ENCODE measurements at places on chromosomes 3 and 15. TPM values are rescaled to one million over a fixed set of nuclear protein-coding genes. Genes with fewer than 3 reads are reported as not detected.

DNA sequence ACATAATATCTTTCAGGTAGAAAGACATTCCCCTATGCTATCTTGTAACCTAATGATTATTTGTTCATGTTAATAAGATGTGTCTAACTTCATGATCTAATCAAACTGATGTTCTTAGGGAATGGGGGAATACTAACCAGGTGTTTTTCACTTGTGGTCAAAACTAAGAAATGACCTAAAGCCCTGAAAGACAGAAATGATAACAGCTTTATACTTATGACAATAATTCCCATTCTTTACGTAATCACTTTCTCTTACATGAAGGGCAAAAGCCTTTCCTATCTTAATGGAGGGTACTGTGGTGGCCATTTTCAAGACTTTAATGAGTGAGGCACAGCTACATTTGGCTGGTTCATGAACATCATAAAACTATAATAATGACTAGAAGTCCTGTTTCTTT lies 33.9 kb upstream of the MEIS2 start:
- no peak for DNase-seq

- DNase-seq = peak; percentile 53
Observed at GRCh38 chr3:141955175-141955574, 78.7 kb downstream of the ATP1B3 start.

DNA sequence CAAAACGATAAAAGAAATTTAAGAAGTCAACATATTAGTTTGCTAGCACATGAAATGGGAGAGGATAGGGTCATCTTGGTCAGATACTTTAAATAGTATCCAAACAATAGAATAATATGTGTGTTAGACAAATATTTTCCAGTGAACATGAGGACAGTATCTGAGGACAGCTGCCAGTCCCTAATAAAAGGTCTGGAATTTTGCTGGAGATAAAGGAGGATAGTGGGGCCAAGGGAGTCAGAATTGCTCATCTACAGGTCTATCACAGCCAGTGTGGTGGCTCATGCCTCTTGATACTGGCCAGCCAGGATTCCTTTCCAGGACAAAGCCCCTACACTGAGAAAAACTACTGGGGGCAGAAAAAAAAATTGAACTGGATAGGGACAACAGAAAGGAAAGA lies 74.0 kb downstream of the HERC1 start:
- DNase-seq = no peak

- peak; percentile 87 for DNase-seq
Observed at GRCh38 chr3:31704591-31705179, 172.0 kb downstream of the STT3B start.

- no peak for DNase-seq
Observed at GRCh38 chr3:70753572-70753971, 441.1 kb upstream of the MDFIC2 start.

DNA sequence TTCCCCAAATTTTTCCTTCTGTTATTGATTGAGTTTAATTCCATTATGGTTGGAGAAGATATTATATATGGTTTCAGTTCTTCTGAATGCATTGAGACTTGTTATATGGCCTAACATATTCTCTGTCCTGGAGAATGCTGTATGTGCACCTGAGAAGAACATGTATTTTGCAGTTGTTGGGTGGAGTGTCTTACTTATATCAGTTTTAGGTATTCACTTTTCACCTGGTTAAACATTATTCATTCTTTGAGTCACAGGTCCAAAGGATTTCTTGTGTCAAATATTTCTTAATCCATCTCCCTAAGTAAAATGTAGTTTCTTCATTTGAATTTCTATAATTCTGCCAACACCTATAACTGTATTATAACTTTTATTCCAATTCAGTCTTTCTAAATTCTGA lies 17.8 kb downstream of the ACKR2 start:
- no peak for DNase-seq

DNA sequence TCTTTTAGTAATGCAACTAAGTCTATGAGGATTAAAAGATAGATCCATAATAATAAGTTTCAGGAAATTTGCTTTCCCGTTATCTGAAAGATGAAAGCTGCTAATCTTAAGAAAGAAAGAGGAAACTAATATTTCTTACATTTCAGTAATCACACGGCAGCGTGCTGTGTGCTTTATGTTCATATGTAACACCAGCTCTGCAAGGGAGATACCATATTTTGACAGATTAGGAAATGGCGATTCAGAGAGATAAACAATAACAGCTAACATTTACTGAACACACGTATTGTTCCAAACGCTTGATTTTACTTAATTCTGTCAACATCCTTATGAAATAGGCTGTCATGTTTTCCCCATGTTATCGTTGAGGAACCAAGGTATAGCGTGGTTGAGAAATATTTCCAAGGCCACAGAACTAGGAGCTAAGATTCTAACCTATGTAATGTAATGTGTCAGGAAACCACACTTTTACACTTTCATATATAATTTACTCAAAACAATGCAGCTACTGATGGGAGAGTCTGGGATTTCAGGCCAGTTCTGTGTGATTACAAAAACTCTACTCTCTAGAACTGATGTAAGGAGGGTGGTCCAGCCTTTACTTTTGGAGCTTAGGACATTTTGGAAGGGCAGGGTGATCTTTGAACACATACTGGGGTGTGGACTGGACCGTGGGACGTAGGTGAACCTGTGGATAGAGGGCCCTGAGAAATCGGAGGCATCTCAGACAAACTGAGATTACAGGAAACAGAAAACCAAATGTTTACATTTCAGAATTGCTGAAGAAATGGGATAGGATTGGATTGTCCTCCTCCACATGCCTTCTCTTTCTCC lies 100.6 kb downstream of the IL1RAP start:
- DNase-seq = no peak

DNA sequence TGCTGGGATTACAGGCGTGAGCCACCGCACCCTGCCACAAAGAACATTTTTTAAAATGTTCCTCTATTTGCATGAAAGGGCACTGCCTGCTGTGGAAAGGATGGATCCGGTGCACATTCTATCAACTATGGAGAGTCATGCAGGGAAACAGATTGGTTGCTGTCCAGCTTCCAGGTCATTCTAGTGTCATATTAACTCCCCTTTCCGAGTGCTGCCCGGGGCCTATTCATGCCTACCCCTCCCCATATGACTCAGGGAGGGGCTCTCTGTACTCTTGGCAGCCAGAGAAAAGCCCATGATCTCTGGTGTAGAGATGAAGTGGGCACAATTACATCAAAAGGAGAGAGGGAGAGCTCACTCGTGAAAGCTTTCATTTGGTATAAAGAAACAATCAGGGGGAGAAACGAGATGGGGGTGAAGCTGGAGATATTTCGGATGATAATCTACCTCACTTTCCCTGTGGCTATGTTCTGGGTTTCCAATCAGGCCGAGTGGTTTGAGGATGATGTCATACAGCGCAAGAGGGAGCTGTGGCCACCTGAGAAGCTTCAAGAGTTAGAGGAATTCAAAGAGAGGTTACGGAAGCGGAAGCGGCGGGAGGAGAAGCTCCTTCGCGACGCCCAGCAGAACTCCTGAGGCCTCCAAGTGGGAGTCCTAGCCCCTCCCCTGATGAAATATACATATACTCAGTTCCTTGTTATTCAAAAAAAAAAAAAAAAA lies 16.1 kb upstream of the AHSG start:
- no peak for DNase-seq

DNA sequence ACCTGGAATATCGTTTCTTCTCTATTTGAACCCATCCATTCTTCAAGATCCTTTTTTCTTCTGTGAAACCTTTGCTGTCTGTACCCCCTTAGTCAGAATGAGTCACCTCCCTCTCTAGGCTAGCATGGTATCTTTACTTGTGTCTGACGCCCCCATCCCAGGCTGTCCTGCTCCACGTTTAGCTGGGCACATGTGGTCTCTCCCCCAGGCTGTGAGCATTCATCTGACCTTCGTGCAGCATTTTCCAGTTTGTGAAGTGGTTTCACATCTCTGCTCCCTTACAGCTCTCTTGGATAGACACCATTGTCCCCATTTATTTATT lies 14.3 kb upstream of the TLE3 start:
- DNase-seq = no peak

GRCh38 chr3:181805703-181806102 lies 94.0 kb downstream of the SOX2 start:
- DNase-seq = no peak

DNA sequence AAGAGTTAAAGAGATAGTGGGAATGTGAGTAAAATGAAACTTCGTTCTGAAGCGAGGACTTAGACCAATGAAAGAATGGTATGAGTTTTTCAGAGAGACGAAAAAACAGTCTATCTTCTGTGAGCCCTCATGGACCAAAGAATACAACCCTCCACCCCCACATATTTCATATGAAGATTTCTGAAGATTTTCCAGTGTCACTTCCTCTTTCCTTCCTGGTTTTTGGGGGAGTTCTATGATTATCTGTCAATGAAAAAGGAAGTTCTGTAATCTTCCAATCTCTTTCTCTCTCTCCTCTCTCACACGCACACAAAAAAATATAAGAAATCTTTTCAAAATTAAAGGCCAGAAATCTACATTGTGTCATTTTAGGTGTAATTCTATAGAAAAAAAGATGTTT lies 27.7 kb downstream of the CMSS1 start:
- no peak for DNase-seq

GRCh38 chr3:37630441-37630840 lies 231.2 kb upstream of the CTDSPL start:
- no peak for DNase-seq

GRCh38 chr3:14141602-14142341 lies 16.9 kb downstream of the TMEM43 start:
- no peak for DNase-seq

DNA sequence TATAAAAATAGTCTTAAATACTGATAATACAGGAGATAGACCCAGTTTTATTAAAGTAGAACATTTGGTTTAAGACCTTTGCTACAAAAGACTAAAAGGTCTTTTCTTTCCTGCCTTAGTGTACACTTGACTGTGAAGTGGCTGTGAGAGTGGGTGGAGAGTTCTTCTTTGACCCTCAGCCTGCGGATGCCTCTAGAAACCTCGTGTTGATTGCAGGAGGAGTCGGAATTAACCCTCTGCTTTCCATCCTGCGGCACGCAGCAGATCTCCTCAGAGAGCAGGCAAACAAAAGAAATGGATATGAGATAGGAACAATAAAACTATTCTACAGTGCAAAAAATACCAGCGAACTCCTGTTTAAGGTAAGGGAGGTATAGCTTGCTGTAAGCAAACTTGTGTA lies 36.5 kb downstream of the OXNAD1 start:
- no peak for DNase-seq

- DNase-seq = no peak
Observed at GRCh38 chr3:71513515-71513914, 70.0 kb downstream of the FOXP1 start.

- no peak for DNase-seq
Observed at GRCh38 chr3:185365291-185366073, 2.5 kb downstream of the MAP3K13 start.

- DNase-seq = no peak
Observed at GRCh38 chr15:76150513-76150912, 90.7 kb downstream of the TMEM266 start.

GRCh38 chr3:184688251-184688881 lies 23.5 kb downstream of the MAGEF1 start:
- DNase-seq = peak; percentile 82

- DNase-seq = no peak
Observed at GRCh38 chr3:127790882-127791183, 31.5 kb downstream of the MGLL start.

DNA sequence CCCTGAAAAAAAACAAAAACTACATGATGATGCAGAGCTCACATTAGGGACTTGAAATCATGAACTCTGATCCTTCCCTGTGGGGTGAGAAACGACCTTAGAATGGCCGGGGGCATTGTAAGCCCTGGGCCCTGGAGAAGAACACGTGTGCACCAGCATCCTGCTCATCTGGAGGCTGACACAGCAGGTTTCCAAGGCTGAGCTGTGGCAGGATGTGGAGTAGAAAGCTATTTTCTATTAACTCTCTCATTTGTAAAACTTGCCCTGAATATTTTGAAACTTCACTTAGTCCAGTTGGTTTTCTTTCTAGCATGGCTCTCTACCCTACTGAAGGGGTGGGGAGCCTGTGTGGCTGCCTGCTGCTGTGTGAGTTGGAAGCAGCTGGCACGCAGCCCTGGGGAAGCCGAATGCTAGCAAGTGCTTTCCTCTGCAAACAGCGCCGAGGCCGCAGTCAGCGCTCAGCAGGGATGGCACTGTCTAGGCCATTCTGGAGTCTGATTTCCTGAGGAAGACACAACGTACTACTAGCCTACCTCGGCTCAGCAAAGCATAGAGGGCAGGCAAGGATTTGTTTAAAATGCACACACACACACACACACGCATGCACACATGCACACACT lies 58.0 kb downstream of the GABRG3 start:
- no peak for DNase-seq

DNA sequence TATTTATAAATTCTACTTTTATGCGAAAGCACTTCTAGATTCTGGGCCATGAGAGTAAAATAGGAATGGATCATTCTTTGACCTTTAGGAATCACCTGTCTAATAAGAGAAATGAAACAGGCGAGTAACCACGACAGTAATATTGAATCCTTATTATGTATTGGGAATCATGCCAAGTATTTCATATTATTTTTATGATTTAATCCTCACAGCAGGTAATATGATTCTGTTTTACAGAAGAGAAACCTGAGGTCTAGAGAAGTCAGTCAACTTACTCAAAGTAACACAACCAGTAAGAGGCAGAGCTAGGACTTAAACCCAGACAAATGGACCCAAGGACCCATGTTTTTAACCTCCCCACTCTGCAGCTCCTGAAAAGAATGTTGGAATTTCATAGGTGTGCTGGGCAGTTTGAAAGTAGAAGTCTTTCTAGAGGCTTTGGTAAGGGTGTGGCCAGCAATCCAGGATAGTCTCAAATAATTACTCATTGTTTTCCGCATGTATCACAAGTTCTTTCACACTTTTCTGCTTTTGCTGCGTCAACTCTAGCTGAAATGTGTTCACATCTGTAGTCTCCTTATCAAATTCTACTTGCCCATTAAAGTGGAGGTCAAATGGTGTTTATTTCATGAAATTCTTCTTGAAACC lies 181.7 kb downstream of the TPRG1 start:
- DNase-seq = no peak

DNA sequence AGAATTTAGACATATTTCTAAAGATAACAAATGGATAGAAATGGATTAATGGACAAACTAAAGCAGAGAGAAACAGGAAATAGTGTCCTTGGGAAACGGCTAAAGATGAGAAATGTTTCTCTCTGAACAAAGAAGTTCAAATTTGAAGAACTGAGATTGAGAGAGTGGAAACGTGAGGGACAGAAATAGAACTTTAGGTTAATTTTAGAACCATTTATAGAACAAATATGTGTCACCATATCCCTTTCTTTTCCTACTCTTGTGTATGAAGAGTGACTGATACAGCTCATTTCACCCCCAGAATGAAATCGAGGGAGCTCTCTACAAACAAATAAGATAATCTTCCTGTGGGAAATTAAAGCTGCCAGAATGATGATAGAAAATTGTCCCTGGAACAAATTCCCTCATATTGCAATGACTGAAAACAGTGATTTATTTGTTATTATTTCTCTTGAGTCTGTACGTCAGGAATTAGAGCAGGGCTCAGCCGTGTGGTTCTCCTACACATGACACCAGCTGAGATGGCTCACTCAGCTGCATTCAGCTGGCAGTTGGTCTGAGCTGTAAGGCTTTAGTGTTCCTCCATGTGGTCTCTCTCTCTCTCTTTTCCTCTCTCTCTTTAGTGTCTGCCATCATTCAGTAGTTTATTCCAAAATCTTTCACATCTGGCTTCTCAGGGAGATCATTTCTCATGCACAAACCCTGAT lies 46.6 kb upstream of the ARPP21 start:
- no peak for DNase-seq

The CCDC13 gene
- total RNA-seq = 0.02 TPM

The IQCH gene
- total RNA-seq = 3.1 TPM

The CRYGS gene
- 0.31 TPM for total RNA-seq

The SLC12A8 gene
- total RNA-seq = 24.9 TPM

The IQSEC1 gene
- 22.5 TPM for total RNA-seq

The GHSR gene
- not detected for total RNA-seq

The RPL22L1 gene
- total RNA-seq = 649 TPM

The CTXN2 gene
- 0.05 TPM for total RNA-seq

The CGNL1 gene
- total RNA-seq = 4.7 TPM

The SEMA3B gene
- 22.9 TPM for total RNA-seq

Measured in A172 (cell line).